Vein endothelial cell (primary cell): ENCODE measurements at places on chromosomes 3 and 15. TPM values are rescaled to one million over a fixed set of nuclear protein-coding genes. Genes with fewer than 3 reads are reported as not detected.

The RASGRP1 gene
- under 0.01 and 0.76 TPM in 2 replicates for total RNA-seq

The TRIM42 gene
- total RNA-seq = not detected in 2 replicates

The RBM6 gene
- total RNA-seq = 46.1 and 58.1 TPM in 2 replicates

The ILDR1 gene
- not detected in 2 replicates for total RNA-seq

The DISP2 gene
- total RNA-seq = under 0.01 and 0.10 TPM in 2 replicates

The ITIH1 gene
- not detected in 2 replicates for total RNA-seq

The SLC12A8 gene
- total RNA-seq = 0.65 and 0.86 TPM in 2 replicates

The ISL2 gene
- 0.10 and 0.33 TPM in 2 replicates for total RNA-seq

The C2CD4A gene
- 0.98 and 1.2 TPM in 2 replicates for total RNA-seq
